ENCODE measurements at places on chromosomes 1 and 21. TPM values are rescaled to one million over a fixed set of nuclear protein-coding genes. Genes with fewer than 3 reads are reported as not detected.

SRGAP2 gene
- total RNA-seq: 67.3 TPM

ADAMTS5 gene
- total RNA-seq: 10.6 TPM

SLAMF8 gene
- 12.0 TPM for total RNA-seq

L1TD1 gene
- 0.16 TPM for total RNA-seq

Measured in kidney (tissue), 22 donors.